ENCODE measurements at places on chromosomes 6 and 20.

GRCh38 chr20:47353692-47354463, 2.6 kb downstream of the ZMYND8 start:
- H3K36me3 ChIP-seq = peaks cover 4% of the 10 kb centered on the region
- peaks cover 37% of the 10 kb centered on the region for H3K4me1 ChIP-seq

GRCh38 chr6:80959034-80959433, 793.4 kb downstream of the TENT5A start:
- no peaks in the 10 kb centered on the region for H3K4me1 ChIP-seq
- H3K4me3 ChIP-seq = no peak overlapping the region
- H3K27me3 ChIP-seq = no peaks in the 10 kb centered on the region

- H3K27me3 ChIP-seq = peaks cover 49% of the 10 kb centered on the region
- no peaks in the 10 kb centered on the region for H3K4me1 ChIP-seq
- H3K27ac ChIP-seq = no peak overlapping the region
- H3K36me3 ChIP-seq = no peaks in the 10 kb centered on the region
Observed at GRCh38 chr6:132866762-132867449, 52.5 kb downstream of the RPS12 start.

- DNase-seq = no peak
- no peak overlapping the region for H3K4me3 ChIP-seq
- H3K4me1 ChIP-seq = peaks cover 49% of the 10 kb centered on the region
- H3K27me3 ChIP-seq = no peaks in the 10 kb centered on the region
- no peak overlapping the region for H3K27ac ChIP-seq
- H3K36me3 ChIP-seq = no peaks in the 10 kb centered on the region
Observed at GRCh38 chr6:25175681-25176080, 103.5 kb upstream of the CARMIL1 start.

DNA sequence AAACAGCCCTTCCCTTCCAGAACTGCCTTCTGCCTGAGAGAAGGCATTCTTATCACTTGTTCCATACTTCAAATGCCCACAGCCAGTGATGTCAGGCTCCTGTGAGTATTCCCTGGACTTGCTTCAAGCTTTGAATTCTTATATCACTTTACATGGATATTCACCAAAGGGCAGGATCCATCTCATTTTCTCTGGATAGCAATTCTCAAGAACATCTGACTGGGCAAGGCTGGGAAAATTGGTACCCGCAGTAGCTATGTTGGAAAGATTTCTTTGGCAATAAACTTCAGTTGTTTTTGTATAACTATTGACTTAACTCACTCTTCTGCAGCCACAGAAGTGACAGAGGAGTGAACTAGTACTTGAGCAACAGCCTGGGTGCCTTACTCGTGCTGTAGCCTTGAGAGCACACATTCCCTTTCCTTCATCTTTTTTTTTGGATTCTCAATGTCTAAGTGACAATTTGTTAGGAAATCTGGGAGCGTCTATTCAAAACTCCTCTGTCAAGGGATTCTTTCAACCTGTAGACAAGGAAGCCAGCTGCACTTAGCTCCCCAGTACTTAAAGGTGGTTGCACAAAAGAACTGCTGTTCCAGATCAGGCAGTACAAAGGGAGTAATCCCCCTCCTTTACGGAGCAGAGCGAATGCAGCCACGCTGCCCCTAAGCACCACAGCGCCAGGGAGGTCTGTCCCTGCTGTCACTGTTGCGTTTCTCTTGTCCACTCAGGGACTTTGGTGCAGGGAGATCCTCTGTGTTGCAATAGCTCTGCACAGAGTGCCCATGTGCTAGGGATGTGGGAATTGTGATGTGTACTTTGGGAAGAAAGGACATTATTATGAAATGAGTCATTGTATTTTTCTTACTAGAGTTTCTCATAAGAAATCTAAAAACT, 69.6 kb downstream of the JAG1 start:
- H3K27ac ChIP-seq = no peak overlapping the region
- H3K36me3 ChIP-seq = no peaks in the 10 kb centered on the region
- H3K27me3 ChIP-seq = no peaks in the 10 kb centered on the region
- H3K4me1 ChIP-seq = no peaks in the 10 kb centered on the region

DNA sequence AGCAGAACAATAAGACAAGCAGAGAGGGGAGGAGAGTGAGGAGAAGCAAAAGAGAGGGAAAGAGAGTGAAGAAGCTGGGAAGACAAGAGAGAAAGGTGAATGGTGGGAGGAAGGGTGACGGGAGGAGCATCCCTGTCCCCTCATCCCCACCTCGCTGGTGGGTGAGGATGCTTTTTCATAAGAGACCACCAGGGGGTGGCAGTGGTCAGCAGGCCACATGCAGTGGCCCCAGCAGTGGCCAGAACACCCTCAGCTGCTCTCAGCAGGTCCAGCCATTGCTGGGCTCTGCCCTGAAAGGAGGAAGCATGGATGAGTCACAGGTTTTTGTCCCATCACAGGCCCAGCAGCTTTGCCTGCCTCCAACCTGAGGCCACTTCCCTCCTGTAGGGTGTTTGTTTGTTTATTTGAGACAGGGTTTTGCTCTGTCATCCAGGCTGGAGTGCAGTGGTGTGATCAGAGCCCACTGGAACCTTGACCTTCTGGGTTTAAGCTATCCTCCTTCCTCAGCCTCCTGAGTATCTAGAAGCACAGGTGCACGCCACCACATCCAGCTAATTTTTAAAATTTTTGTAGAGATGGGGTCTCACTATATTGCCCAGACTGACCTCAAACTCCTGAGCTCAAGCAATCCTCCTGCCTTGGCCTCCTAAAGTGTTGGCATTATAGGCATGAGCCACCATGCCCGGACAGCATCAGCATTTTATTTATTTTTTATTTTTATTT, 24.0 kb downstream of the FGD2 start:
- H3K4me3 ChIP-seq = no peak overlapping the region
- DNase-seq = peak; percentile 58
- no peak overlapping the region for H3K27ac ChIP-seq
- H3K27me3 ChIP-seq = no peaks in the 10 kb centered on the region

- H3K4me3 ChIP-seq = no peak overlapping the region
- H3K27me3 ChIP-seq = no peaks in the 10 kb centered on the region
- peak; percentile 98 for DNase-seq
- H3K36me3 ChIP-seq = no peaks in the 10 kb centered on the region
Observed at GRCh38 chr20:43949741-43950618, 35.3 kb downstream of the TOX2 start.

- H3K36me3 ChIP-seq = no peaks in the 10 kb centered on the region
- DNase-seq = no peak
- H3K27ac ChIP-seq = no peak overlapping the region
- no peak overlapping the region for H3K4me3 ChIP-seq
- H3K27me3 ChIP-seq = no peaks in the 10 kb centered on the region
Observed at GRCh38 chr20:32189691-32190615, 17.6 kb downstream of the PLAGL2 start.

DNA sequence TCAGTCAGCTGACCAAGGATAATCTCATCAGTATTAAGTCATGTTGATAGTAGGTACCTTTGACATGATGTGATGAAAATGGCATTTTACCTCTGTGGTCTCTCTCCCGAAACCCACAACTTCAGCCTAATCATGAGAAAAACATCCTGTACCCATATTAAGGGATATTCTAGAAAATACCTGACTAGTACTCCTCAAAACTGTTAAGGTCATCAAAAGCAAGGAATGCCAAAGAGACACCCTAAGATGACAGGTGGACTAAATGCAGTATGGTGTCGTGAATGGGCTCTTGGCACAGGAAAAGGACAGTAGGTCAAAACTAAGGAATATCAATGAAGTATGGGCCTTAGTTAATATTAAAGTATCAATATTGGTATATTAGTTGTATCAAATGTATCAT, 221.4 kb downstream of the PLCB1 start:
- H3K4me3 ChIP-seq = no peak overlapping the region
- no peaks in the 10 kb centered on the region for H3K27me3 ChIP-seq
- no peaks in the 10 kb centered on the region for H3K36me3 ChIP-seq
- no peak overlapping the region for H3K27ac ChIP-seq

DNA sequence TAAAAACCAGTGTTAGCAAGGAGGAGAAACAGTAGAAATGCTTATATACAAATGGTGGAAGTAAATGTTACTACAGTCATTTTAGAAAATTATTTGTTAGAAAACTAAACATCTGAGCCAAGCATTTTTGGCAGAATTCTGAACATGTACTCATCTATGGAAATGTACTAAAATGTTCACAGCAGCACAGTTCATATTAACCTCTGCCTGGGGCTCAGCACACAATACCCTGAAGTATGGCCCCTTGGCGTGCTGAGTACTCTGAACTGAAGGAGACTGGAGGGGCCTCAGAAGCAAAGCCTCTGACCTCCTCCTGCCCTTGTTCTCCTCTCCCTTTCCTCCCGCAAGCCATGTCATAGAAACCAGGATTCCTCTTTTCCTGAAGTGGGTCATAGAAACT, 66.2 kb upstream of the RALGAPA2 start:
- no peak overlapping the region for H3K27ac ChIP-seq
- no peaks in the 10 kb centered on the region for H3K27me3 ChIP-seq
- H3K4me3 ChIP-seq = no peak overlapping the region
- DNase-seq = no peak

All from MM.1S (cell line).